ENCODE measurements at places on chromosomes 3 and 15.

DNA sequence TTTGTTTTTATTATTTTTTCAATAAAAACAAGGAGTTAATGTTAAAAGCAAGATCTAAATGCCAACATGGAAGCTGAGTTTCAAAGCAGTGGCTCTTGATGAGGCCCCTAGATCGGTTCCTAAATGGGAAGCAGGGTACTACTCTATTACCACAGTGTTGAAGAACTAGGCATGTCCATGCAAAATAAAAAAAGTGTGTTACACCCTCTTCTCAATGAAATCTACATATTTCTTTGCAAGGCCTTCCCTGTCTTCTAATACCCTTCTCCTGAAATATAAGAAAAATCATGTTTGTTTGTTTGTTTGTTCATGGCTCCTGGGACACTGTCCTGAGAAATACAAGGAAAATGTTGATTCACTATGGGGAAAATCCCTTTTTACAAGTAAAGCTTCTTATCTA lies 12.2 kb upstream of the SLC25A36 start:
- no peak for DNase-seq

DNA sequence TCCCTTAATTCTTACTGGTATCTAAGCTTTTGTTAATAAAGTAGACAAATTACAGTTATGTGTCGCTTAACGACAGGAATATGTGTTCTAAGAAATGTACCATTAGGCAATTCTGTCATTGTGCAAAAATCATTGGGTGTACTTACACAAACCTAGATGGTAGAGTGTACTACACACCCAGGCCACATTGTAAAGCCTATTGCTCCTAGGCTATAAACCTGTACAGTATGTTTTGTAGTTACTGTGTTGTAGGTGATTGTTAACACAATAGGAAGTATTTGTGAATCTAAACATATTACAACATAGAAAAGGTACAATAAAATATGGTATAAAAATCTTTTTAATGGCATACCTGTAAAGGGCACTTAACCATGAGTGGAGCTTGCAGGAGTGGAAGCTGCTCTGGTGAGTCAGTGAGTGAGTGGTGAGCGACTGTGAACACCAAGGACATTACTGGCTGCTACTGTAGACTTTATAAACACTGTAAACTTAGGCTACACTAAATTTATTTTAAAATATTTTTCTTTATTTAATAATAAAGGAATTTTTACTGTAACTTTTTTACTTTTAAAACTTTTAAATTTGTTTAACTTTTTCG lies 47.4 kb downstream of the FSIP1 start:
- no peak for DNase-seq

DNA sequence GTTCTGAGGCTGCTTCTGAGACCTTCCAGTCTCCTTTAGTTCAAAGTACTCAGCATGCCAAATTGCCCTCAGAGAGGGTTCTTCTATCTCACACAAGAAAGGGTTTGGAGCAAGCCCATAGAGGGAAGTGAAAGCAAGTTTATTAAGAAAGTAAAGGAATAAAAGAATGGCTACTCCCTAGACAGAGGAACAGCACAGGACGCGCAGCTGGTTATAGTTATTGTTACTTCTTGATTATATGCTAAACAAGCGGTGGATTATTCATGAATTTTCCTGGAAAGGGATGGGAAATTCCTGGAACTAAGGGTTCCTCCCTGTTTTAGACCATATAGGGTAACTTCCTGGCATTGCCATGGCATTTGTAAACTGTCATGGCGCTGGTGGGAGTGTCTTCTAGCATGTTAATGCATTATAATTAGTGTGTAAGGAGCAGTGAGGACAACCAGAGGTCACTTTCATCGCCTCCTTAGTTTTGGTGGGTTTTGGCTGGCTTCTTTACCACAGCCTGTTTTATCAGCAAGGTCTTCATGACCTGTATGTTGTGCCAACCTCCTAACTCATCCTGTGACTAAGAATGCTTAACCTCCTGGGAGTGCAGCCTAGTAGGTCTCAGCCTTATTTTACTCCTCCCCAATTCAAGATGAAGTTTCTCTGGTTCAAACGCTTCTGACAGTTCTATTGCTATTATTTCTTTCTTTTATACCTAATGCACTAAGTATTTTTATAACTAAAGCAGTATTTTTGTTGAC lies 26.3 kb downstream of the SCN11A start:
- no peak for DNase-seq

GRCh38 chr3:192860454-192860853 lies 57.2 kb downstream of the MB21D2 start:
- no peak for DNase-seq

DNA sequence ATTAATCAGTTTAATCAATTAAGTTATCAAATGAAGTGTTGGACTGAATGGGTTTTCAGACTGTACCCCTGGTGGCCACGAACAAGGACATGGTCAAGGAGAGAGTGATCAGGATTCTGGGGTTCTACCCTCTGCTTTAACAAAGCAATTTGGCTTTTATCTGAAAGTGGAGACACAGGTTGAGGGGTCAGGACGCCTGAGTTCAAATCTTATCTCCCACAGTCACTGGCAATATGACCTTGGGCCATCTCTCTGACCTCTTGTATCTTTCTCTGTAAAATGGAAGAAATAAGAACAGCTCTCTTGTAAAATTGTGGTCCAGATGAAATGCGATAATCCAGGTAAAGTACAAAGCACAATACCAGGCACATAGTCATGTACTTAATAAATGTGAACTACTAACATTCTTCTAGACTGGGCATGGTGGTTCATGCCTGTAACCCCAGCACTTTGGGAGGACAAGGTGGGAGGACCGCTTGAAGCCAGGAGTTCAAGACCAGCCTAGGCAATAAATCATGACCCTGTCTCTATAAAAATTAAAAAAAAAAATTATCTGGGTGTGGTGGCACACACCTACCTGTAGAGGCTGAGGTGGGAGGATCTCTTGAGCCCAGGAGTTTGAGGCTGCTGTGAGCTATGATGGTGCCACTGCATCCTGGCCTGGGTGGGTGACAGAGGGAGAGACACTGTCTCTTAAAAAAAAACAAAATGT lies 48.6 kb upstream of the ARL8B start:
- DNase-seq = no peak

DNA sequence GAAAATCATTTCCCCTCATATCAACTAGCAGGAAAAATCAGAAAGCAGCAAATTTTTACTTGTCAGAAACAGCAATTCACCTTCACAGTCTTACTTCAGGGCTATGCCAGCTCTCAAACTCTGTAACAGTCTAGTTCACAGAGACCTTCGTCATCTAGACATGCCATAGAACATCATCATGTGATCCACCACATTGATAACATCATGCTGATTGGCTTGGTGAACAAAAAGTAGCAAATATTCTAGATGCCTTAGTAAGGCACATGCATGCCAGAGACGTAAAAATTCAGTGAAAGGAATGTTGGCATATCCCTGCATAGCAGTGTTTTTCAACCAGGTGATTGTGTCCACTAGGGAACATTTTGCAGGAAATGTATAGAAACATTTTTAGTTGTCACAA lies 8.6 kb upstream of the SCAPER start:
- no peak for DNase-seq

DNA sequence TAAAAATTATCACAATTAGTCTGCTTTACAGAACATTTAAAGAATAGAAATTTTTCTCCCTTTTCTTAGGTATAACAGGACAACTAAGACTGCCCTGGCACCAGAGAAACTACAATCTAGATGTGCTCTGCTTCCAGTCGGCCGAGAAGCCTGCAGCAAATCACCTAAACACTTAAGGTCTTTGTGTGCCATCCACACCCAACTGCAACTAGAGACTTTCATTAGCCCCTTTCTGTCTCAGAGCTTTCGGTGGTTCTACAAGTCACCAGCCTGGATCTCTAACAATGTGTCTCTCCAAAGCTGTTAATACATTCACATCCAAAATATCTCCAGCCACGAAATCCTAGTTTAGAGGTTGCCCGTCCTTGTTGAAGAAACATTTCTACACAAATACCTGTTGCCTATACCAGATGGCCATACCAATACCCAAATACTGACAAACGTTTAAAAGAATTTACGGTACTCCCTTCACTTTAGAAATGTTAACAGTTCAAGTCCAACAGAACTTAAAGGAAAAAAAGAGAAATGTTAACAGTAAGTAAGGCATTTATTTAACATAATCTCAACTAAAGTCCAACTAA lies 6.7 kb downstream of the PRC1 start:
- DNase-seq = no peak

GRCh38 chr15:77185242-77185785 lies 114.4 kb upstream of the TSPAN3 start:
- no peak for DNase-seq

DNA sequence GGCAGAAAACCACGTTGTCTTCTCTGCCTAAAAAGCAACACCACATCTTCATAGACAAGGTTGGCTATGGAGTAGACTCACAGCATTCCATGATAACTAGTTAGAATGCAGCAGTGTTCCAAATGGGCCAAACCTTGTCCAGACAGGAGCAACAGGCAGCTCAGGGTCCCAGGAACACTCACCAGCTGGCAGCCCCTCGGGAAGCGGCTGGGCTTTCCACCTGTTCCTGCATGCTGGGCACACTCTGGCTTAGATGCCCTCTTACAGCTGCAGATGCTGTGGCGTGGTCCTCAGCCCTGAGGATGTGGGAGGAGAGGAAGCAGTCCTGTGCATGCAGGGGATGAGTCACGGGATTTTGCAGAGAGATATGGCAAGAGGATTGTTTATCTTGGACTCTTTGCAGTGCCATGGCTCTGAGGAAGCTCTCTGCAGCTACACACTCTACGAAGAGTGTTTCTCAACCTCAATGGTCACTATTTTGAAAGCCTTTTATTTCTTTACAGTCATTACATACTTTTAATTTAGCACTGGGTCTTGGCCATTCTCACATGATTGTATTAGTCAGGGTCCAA lies 11.3 kb downstream of the NRROS start:
- no peak for DNase-seq

DNA sequence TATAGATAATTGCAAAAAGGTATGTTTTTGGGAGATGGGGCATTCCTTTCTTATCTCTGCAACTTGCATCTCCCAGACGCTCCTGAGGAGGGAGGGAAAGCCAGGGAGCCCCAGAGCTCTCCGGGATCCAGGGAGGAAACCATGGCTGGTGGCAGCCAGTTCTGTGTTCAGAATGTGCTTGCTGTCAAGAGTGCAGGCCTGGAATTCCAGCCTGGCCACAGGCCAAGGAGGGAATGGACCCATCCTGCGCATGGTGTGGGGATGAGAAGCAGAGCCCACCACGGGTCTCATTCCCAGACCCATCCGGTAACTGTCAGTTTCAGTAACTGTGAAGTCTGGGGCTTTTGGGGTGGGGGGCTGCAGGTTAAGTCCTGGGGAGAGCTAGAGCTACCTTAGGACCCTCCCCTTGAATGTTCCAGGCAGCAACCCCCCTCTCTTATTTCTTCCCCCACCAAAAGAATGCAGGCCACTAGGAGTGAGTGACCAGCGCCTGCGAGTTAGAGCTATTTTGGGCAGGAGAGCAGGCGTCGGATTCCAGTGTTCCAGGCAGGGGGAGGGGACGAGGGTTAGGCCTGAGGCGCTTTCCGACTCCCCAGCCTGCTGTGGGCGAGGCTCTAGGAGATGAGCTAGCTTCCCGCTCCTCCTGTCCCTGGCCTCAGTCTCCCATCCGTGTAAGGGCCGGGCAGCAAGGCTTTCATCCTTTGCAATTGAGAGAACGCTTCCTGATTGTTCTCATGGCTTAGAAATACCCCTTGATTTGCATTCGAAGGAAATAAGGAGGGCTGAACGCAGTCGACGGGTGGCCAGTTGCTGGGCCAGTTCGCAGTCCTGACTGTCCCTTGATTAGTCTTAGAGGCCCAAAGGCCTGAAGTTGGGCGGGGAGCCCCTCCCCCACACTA lies 781 bp upstream of the DAG1 start:
- no peak for DNase-seq

- peak; percentile 6 for DNase-seq
Measured at GRCh38 chr3:142027735-142028134, 121.6 kb downstream of the TFDP2 start.

GRCh38 chr15:32652178-32652577 lies 10.7 kb downstream of the SCG5 start:
- no peak for DNase-seq
